ENCODE measurements at places on chromosomes 13 and 19.
A peak's percentile ranks its signal among the peaks of the same experiment; 100 is the strongest.

- DNase-seq = no peak
Measured at GRCh38 chr13:98749501-98749900, 3.0 kb downstream of the SLC15A1 start.

DNA sequence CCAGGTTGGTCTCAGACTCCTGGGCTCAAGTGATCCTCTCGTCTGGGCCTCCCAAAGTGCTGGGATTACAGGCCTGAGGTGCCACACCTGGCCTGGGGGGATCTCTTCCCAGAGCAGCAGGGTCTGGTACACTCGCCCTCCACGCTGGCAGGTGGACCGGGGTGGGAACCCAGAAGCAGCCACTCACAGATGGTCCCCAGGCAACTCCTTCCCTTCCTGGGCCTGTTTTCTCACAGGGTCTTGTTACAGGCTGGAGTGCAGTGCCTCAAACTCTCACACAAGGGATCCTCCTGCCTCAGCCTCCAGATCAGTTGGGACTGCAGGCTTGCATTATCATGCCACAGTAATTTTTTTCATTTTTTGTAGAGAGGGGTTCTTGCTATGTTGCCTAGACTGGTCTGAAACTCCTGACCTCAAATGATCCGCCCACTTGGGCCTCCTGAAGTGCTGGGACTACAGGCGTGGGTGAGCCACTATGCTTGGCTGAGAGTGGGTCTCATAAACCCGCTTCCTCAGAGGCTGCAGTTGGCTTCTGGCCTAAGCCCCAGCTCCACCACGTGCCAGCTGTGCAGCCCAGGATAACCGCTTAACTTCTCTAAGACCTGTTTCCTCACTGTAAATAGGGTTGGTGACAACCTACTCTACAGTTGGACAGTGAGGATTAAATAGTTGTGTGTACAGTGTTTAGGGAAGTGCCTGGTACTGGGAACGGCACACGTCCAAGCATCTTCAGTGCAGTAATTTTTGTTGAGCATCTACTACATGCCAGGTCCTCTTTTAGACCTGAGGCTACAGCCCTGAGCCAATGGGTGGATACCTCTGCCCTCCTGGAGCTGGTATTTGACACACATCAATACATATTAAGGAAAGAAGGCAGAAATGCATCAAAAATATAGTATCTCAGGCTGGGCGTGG lies 871 bp upstream of the CCER2 start:
- DNase-seq = no peak

DNA sequence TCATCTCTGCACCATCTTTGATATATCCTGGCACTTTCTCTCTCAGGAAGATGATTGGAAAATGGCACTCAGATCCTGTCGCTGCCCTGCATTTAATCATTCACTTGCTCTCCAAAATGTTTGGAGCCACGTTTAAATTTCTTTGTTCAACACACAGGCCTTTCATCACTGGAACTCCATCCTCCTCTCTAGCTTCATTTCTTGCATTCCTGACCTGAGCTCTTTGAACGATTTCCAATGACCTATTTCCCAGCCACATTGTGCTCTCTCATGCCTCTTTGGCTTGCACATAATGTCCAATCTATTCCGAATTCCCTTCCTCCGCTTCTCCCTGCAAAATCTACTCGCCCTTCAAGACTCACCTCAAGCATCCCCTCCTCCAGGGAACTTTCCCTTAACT lies 287.4 kb upstream of the NBEA start:
- DNase-seq = no peak

DNA sequence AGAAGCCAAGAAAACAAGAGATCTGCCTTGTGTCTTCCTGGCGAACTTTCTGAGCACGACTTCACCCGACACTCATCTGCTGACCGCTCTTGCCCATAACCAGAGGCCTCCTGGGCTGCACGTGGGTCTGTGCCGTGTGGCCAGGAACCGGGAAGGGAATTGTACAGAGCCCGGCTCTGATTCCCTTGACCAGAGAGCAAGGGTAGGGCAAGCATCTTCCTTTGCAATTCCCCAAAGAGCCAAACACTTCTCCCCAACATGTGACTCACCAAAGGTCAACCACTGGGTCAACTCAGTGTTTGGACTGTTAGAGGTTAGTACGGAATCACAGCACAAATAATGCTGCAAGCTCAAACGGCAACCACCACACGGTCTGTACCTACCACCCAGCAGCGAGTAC lies 48.9 kb downstream of the KLF2 start:
- DNase-seq = no peak

- peak; percentile 82 for DNase-seq
Measured at GRCh38 chr13:98480915-98481877, 95.7 kb downstream of the STK24 start.

GRCh38 chr13:97194479-97194878 lies 27.7 kb upstream of the MBNL2 start:
- no peak for DNase-seq

GRCh38 chr13:69857183-69857821 lies 250.3 kb upstream of the ATXN8OS start:
- DNase-seq = peak; percentile 78

GRCh38 chr19:10815007-10815536 lies 20.9 kb downstream of the TMED1 start:
- no peak for DNase-seq

GRCh38 chr13:39789451-39789850 lies 134.0 kb downstream of the COG6 start:
- DNase-seq = no peak

DNA sequence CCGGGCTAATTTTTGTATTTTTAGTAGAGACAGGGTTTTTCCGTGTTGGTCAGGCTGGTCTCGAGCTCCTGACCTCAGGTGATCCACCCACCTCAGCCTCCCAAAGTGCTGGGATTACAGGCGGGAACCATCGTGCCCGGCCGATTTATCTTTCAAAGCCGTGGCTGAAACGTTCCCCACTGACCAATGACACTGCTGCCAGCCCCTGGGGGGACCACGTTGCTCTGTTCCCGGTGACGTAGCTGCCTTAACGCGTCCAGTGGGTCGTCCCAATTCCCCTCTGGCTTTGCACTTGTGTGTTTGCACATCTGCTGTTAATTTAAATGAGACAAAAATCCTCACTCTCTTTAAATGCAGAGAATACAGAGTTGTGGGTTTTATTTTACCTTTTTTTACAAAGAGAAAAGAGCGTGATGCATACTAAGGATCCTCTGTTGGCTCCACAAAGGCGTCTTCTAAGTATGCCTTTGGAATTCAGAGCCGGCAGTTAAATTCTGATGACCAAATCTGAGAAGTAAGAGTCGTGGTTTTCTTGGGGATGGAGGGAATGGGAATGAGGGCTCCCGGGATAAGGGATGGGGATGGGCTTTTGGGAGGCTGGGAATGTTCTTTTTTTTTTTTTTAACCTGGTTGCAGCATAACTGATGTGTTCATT lies 18.6 kb upstream of the LMTK3 start:
- peak; percentile 49 for DNase-seq

GRCh38 chr13:64052521-64052920 lies 2636.9 kb upstream of the PCDH20 start:
- peak; percentile 76 for DNase-seq

DNA sequence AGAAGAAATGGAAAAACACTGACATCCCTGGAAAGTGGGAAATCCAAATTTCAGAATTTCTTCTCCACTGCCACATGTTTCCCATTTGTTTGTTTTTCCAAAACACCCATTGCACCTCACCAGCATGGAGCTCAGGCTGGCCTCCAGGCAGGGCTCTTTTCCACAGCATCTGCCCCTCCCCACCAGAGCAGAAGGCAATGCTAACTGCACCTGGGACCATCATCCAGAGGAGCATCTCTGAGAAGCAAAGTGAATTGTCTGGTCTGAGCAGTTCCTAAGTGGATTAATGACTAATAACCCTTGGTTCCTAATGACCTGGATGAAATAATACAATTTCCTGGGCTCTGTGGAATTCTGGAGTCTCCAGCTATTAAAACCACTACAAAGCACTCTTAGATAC lies 8.8 kb upstream of the CYSLTR2 start:
- DNase-seq = no peak

Data from NCI-H69 (cell line).